Activated CD8-positive, alpha-beta T cell treated with anti-CD3 and anti-CD28 coated beads for 36 hours (primary cell): ENCODE measurements at places on chromosomes 6 and 20. TPM values are rescaled to one million over a fixed set of nuclear protein-coding genes. Genes with fewer than 3 reads are reported as not detected.

LHFPL5 gene
- not detected for total RNA-seq

PAQR8 gene
- 12.9 TPM for total RNA-seq

PPP1R3G gene
- total RNA-seq, result 0.14 TPM

ZSWIM3 gene
- total RNA-seq, result 3.5 TPM

DNA sequence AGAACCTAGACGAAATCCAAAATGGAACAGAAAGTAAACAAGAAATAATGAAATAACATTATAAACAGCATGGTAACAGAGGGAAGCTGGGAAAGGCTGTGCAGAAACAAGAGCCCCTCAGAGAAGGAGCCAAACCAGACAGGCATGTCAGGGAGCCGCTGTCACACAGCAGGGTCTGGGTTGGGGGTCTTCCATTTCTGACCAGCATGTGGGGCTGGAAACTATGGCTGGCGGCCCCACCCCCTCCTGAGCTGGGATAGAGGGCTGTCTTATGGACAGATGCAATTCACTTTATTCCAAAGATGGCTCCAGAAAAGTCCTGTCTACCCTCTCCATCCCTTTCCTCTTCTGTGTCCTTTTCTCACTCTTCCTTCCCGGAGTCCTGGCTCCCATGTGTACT, 27.3 kb downstream of the C6orf89 start:
- DNase-seq, result no peak

DNA sequence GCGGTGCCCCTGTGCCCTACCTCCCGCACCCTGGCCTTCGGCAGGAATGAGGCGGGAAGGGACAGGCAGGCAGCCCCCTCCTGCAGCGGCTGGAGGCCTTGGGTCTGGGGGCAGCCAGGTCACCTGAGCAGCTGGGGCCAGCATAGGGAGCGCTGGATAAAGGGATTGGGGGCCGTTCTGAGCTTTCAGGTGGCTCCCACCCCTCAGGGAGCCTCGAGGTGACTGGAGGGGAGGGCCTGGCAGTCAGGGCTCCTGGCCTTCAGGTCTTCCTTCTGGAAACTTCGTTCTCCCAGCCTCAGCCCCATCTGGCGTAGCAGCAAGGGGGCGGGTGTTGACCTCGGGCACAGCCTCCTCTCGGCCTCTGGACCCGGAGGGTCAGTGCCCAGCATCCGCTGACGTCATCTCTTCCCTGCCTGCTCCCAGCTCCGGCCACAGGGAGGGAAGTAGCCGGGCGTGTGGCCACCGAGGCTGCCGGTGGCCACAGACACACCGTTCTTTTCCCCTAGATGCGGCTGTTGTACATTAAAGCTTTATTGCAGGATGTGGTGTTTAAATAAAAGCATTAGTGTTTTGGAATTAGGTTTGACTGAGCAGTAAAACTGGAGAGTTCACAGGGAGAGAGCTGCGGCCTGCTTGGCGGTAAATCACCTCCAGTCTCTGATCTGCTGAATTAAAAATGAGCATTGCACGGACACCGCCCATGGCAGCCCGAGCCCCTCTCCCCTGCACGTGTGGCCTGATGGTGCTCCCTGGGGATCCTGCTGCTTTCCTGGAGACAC, 80.0 kb upstream of the GATA5 start:
- no peak for DNase-seq

DNA sequence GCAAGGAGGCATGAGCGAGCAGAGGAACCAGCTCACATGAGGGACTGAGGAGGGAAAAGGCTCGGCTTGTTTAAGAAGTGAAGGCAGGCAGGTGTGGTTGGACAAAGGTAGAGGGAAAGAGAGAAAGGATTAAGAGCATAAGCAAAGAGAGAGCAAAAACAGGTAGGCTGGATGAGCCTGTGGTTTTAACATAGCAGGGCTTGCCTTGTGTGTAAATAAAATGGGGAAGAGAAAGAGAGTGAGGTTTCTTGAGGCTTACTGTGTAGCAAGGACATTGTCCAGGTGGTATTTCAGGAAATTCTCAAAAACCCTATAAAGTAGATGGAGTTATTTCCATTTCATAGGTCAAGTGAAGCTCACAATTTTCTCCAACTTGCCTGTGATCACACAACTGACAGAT, 93.9 kb upstream of the HDAC2 start:
- no peak for DNase-seq

DNA sequence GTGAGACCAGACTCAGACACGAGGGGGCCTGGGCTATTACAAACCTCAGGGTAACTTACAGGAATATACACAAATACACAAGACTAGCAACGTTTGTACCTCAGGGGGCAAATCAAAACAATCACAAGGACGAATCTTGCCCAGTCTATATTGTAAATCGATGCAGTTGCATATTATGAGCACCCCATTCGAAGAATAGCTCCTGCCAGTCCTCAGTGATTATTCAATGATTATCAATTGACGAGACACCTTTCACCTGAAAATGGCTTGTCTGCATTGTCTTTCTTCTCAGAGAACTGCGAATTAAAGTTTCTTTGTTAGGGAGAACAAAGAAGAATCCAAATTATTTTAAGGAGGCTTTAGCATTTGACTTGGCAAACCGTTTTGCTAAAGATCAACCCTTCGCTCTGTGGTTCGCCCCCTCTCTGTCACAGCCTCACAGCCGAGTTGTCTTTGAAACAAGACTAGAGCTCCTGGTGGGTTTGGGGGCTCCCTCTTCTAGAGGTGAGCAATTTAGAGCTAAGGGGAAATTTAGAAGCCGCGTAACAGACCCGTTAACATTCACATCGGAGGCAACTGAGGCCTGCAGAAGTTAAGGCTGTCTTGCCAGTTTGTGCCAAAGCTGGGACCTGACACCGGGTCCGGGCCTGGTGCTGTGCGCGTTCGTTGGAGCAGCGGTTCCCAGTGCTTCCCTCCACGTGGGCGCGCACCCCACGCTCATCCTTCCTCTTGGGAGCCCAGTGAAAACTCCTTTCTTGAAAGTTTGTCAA, 24.9 kb upstream of the MAP3K7 start:
- DNase-seq, result no peak

DNA sequence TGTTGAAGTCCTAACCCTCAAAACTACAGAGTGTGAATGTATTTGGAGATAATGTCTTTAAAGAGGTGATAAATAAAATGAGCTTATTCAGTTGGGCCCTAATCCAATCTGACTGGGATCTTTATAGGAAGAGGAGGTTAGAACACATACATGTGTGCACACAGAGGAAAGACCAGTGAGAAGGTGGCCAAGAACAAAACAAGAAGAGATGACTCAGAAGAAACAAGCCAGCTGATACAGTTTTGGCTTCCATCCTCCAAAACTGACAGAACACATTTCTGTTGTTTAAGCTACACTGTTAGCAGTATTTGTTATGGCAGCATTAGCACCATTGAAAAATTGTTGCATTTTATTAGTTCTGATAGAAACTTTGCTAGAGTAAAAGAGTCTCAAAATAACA, 609.3 kb upstream of the IMPG1 start:
- DNase-seq, result no peak

- DNase-seq, result no peak
Observed at GRCh38 chr20:54611708-54612412, 136.5 kb downstream of the DOK5 start.
